ENCODE measurements at places on chromosomes 2 and 18.
A peak's percentile ranks its signal among the peaks of the same experiment; 100 is the strongest.

DNA sequence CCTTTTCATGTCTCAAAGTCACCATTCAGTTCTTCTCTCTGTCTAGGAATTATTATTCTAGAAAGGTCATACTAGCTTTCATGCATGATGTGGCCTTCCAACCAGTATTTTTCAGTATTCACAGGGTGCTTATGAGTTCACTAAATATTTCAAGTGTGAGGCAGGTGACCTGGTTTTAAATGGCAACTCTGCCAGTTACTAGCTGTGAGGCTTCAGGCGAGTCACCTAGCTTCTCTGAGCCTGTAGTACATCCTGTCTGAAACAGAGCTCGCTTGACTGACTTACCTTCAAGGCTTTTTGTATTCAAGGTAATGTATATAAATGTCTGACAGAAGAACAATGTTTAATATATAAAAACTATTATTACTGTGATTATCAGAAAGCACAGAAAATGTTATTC is 19.4 kb upstream of the ACVR1 start:
- peak; percentile 17 for DNase-seq

- DNase-seq: peak; percentile 74
Measured at GRCh38 chr18:79380816-79381806, 14.6 kb upstream of the NFATC1 start.

- DNase-seq: no peak
Measured at GRCh38 chr2:127683757-127684156, 8.4 kb upstream of the LIMS2 start.

DNA sequence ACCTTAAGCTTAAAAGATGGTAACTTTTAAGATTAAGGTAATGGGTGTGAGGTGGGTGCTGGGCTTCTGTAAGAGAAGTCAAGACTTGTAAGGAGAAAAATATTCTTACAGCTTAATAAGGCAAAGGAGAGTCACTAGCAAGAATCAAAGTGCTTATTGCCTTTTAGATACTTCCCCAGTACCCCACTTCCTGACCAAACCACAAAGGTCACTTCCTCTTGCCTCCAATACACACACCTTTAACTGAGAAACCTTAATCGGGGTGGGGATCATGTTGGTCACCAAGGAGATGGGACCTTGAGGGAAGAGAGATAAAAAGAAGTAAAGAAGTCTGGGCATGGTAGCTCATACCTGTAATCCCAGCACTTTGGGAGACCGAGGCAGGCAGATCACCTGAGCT is 10.6 kb upstream of the ATG16L1 start:
- DNase-seq: no peak

GRCh38 chr2:237652854-237653253 is 25.5 kb downstream of the LRRFIP1 start:
- no peak for DNase-seq

GRCh38 chr2:109031476-109032228 is 42.6 kb upstream of the EDAR start:
- DNase-seq: peak; percentile 83

GRCh38 chr2:39678170-39678569 is 12.5 kb downstream of the TMEM178A start:
- DNase-seq: no peak

GRCh38 chr2:181250691-181251090 is 206.5 kb upstream of the ITGA4 start:
- DNase-seq: no peak

DNA sequence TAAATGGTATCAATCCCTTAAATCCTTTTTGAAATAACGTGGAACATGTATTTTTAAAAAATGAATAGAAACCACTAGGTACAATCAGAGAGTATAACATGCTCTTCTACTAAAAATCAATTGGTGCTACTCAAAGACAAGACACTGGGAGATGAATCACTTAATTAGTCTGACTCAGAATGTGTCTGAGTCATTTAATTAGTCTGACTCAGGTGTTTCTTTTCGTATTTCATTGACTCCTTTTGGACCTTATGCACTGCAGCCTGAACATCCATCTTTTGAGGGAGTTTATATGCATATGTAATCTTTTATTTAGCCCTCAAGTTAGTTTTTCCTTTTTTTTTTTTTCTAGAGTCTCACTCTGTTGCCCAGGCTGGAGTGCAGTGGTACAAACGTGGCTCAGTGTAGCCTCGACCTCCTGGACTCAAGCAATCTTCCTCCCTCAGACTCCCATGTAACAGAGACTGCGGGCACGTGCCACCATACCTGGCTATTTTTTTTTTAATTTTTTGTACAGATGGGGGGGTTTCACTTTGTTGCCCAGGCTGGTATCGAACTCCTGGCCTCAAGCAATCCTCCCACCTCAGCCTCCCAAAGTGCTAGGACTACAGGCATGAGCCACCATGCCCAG is 26.5 kb downstream of the PPP4R3B start:
- peak; percentile 20 for DNase-seq

DNA sequence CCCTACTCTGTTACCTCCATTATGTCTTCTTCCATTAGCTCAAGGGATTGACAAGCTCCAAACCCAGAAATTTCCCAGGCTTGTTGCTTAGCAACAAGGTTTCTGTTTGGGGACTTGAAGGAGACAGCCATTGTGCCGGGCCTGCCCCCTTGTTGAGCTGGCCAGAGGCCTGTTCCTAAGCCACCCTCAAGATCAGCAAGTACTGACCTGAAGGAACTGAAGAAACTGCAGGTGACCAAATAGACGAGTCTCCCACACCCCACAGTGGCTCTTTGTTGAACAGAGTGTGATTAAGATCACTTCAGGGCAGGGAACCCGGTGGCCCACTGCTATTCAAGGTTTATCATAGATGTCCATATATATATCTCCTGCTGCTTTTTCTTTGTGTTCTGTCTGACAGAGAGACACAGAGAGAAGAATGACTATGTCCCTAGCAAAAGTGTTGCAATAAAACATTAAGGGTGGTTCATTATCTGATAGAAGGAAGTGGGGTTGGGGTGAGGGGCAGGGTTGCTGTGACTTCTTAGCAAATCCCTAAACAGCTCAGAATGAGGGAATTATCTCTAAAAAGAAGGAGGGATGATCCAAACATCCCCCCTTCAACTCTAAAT is 69.2 kb downstream of the RNF144A start:
- peak; percentile 16 for DNase-seq

GRCh38 chr2:46970334-46971288 is 55.0 kb upstream of the MCFD2 start:
- peak; percentile 23 for DNase-seq

GRCh38 chr18:59308248-59308937 is 10.1 kb downstream of the CPLX4 start:
- DNase-seq: peak; percentile 93

DNA sequence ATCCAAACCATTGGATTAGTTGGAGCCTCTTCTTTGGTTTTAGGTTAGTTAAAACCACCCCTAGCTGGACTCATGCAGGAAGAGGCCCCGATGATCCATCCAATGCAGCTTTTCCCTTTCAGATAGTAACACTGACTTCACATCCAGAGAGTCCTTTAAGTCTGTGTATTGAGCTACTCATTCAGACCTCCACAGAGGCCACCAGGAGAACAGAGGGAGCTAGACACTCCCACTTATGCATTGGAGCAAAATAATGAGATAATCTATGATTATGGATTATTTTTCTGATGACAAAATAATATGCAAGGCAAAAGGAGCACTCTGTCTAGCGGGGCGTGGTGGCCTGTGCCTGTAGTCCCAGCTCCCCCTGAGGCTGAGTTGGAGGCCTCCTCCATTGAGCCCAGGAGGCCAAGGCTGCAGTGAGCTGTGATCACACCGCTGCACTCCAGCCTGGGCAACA is 1.6 kb upstream of the ROCK2 start:
- DNase-seq: peak; percentile 19

DNA sequence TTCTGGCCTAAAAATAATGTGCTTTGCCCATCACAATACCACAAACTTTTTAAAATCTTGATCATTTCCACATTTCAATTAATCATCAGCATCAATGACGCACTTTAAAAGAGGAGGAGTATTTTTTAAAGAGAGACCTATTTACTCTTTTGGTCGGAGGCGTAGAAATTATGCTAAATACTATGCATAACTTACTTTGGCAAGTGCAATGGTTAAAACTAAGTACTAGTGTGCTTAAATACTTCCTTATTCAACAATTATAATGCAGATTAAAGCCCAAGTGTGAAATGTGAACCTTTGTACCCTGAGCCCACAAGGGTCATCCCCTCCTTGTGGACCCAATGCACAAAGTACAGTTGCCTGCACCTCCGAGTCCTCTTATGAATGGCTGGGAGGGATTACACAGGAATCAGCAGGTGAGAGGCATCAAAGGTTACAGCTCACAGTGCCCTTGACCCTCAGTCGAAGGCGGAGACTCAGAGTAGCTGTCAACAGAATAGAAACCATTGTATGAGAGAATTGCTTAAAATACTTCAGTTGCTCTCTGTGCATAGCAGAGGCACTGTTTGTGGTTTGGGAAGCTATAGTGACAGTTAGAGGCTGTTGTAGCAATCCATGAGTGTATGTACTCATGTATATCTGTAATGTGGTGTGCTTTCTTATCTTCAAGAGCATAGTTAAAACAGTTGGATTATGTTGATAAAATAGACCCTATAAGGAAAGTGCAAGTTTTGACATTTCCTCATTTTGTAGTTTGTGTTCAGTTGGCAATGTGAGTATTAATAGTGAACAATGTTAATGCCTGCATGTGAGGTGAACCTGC is 151.7 kb upstream of the ITGA4 start:
- peak; percentile 88 for DNase-seq

DNA sequence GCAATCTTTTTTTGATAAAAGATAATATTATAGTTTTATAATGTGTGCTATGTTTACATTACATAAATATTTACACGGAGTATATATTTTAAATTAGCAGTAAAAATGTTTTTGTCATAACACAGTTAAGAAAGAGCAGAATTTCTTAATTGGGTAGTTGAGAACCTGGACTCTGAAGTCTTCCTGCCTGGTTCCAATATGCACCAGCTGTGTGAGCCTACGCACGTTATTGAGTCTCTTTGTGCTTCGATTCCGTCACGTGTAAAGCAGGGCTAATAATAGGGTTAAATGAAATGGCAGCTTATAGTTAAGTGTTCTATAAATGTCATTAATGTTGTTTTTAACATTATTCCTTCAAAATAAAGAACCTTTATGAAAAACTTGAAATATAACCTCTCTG is 1.2 kb upstream of the CCDC88A start:
- DNase-seq: no peak

- DNase-seq: no peak
Measured at GRCh38 chr2:27863146-27863545, 27.0 kb downstream of the RBKS start.

GRCh38 chr2:171630089-171630770 is 57.0 kb upstream of the DYNC1I2 start:
- no peak for DNase-seq

DNA sequence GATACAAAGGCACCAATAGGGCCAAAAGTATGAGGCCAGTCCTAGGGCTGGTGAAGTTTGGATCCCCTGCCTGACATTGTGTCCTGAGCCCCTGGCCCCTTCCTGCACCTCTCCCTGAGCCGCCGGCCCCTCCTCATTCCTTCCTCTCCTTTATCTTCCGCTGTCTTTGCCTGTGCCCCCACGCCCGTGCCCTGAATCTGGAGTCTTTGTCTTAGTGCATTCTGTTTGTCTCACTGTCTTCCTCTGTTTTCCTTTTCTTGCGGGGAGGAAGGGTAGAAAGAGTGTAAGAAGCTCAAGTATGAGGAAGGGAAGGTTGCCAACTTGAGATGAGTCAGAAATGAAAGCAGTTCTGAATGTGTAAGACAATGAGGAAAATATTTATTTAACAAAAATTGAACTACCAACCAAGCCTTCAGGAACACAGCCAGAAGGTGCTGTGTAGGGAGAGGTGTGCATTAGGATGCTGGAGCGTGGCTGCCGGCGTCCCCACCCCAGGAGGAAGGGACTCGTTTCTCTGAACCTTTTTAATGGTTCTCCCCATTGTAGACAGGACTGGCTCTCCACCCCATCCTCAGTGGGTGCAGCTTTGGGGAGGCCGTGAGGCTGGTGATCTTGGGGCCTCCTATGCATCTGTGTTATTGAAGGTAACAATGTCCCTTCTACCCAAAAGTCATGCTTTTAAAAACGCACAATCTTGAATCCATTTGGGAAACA is 133.1 kb downstream of the NEDD4L start:
- peak; percentile 27 for DNase-seq

DNA sequence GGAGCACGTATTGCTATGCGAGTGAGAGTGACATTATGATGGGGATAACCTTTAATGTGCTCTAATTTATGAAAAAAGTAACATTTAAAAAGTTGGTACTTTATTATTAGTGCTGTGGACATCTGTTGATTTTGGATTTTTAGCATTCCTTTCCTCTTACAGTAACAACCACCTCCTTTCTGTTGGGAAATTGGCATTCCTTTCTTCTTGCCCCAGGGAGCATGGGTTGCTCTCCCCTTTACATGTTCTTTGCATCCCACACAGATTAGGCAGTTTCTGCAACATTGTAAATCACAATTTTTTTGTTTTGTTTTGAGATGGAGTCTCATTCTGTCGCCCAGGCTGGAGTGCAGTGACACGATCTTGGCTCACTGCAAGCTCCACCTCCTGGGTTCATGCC is 300.2 kb downstream of the LPIN1 start:
- DNase-seq: no peak

DNA sequence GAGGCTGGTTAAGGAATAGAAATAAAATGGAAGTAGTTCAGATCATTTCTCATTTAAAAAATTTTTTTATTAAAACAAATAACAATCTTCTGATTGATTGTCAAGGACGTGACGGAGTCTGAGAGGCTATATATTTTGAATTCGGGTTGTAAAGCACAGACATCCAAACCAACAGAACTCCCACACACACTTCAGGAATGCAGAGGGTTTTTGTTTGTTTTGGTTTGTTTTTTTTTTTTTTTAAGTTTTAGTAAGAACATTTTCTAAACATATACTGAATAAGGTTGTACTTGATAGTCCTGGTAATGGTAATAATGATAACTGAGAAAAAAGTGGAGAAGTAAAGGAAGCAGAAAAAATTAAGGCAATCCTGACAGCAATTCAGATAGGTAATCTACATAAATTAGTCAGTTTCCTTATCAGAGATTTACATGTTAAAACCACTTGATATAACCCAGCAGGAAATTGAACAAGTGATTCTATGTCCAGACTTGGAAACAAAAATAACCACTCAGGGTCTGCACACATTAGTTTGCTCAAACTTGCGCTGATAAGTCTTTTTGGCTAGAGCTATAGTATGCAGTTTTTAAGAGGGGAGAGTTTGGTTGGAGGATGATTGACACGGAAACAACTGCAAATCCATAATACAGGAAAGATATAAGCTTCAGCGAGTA is 51.5 kb upstream of the CTAGE1 start:
- DNase-seq: no peak

GRCh38 chr2:60925994-60926740 is 44.8 kb downstream of the REL start:
- peak; percentile 79 for DNase-seq

DNA sequence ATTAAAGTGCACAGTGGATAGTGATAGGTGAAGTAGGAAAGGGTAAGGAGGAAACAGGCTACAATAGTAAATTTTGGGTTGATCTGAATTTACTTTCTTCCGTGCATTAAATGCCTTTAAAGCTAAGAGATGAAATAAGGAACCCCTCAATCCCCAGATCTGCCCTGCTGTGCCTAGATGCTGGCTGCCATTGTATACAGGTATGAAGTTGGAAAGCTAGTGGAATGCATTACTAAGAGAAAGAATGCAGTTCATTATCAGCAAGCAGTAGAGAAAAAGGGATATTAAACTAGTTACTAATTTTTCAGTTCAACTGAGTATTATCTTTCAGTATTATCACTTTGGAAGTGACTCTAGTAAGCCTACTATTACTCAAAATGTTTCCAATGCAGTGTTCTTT is 93.3 kb downstream of the WDPCP start:
- DNase-seq: no peak
